ENCODE measurements at places on chromosomes 11 and 22.

GRCh38 chr11:76391021-76391420, 9.9 kb downstream of the GVQW3 start:
- DNase-seq: no peak

DNA sequence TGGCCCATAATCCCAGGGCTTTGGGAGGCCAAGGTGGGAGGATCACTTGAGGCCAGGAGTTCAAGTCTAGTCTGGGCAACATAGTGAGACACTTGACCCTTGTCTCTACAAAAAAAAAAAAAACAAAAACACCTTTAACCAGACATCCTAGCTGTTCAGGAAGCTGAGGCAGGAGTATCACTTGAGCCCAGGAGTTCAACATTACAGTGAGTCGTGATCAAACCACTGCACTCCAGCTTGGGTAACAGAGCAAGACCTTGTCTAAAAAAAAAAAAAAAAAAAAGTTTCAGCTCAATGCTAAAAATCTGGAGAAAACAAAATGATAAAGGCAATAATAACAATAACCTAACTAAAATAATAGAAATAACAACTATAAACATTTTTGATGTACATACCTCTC, 22.6 kb upstream of the APLP2 start:
- no peak for DNase-seq

DNA sequence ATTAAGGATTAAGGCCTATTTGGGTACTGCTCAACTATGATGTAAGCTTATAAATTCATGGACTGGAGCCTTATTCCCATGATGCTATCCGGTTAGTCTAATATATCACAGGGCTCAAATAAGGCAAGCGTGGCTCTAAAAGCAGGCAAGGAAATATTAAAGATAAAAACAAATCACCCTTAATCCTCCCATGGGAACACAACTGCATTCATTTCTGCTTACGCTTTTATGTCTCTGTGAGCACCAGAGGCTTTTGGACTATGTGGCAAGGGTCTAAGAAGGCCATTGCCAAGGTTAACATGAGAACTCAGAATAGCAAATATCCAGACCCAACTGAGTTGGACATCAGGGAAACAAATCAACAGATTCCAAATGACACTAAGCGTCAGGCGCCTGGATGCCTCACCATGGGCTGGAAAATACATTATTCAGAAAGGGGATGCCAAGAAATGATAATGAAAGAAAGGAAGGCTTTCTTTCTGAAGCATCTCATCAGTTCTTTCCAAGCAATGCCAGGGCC, 138.1 kb downstream of the SLC1A2 start:
- DNase-seq: no peak

- no peak for DNase-seq
Measured at GRCh38 chr11:125394296-125394695, 101.8 kb downstream of the FEZ1 start.

DNA sequence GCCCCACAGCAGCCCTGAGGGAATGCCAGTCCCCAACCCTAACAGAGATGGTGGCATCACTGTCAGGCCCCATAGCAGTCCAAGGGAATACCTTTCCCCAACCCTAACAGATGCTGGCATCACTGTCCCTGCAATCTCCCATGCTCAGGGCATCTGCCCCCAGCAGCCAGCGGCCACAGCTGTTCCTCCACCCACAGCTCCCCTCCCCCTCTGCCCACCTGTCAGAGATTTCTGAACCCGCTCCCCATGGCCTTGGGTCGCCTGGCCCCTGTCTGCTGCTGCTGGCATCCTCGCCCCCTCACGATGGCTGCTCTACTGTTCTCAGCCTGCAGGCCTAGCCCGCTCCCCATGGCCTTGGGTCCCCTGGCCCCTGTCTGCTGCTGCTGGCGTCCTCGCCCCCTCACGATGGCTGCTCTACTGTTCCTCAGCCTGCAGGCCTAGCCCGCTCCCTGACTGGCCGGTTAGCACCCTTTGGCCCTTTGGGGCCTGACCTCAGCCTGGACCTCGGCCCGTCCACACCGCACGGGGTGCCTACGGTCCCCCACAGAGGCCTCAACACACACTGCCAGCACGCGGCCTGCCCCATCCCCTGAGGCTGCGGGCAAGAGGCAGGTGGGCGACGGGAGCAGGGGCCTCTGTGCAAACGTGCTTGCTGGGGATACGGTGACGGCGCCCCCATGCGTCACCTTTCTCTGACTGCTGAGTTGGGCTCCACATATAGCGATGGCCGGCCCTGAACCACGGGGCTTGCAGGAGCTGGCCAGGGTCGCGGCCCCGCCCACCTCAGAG, 20.7 kb downstream of the CHID1 start:
- no peak for DNase-seq

DNA sequence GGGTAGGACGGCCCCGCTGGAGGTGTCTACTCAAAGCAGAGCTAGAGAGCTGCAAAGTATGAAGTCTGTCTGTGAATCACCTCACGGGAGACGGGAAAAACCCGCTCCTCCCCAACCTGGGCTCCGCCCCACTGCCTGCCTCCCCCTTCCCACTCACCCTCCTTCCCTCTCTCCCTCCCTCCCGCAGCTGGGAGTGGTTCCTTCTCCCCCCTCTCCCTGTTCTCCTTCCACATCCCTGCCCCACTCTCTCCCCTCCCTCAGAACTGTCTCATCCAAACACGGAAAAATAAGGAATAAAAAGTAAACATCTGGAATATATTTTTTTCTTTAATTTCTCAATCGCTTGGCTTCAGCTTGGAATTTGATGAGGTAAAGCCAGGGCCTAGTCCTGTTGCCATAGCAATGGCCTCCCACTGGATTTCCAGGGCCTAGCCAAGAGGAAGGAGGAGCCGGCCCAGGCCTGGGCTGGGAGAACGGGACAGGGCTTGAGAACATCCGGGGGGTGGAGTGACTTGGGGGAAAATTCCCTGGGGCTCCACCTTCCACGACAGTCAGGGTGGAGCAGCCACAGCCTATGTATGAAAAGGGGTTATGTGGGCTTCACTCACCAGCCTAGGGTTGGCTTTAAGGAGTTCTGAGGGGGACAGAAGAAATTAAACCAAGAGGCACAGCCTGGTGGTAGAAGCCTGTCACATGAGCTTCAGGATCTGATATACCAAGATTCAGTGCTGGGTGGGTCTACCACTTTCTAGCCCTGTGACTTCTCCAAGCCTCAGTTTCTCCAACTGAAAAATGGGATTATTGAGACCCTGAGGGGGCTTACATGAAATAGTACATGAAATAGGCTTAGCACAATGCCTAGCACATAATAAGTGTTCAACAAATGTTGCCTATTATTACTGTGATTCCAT, 2.2 kb downstream of the TNKS1BP1 start:
- DNase-seq: no peak

DNA sequence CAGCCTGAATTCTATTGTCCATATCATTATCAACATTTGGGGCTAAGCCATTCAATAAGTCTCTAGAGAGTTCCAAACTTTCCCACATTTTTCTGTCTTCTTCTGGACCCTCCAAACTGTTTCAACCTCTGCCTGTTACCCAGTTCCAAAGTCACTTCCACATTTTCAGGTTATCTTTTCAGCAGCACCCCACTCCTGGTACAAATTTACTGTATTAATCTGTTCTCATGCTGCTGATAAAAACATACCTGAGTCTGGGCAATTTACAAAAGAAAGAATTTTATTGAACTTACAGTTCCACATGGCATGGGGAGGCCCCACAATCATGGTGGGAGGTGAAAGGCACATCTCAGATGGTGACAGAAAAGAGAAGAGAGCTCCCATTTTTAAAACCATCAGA, 5.8 kb downstream of the OR5AK2 start:
- DNase-seq: no peak

- no peak for DNase-seq
Measured at GRCh38 chr11:7668911-7669310, 4.4 kb downstream of the CYB5R2 start.

- DNase-seq: no peak
Measured at GRCh38 chr11:72265951-72266350, 22.0 kb upstream of the PHOX2A start.

GRCh38 chr11:102111787-102112508, 1.7 kb downstream of the YAP1 start:
- peak; percentile 17 for DNase-seq

- no peak for DNase-seq
Measured at GRCh38 chr11:125952973-125953372, 7.1 kb downstream of the VSIG10L2 start.

- no peak for DNase-seq
Measured at GRCh38 chr22:17835256-17835655, 61.0 kb upstream of the BID start.

GRCh38 chr22:11628651-11629511, 3899.1 kb upstream of the OR11H1 start:
- DNase-seq: no peak

DNA sequence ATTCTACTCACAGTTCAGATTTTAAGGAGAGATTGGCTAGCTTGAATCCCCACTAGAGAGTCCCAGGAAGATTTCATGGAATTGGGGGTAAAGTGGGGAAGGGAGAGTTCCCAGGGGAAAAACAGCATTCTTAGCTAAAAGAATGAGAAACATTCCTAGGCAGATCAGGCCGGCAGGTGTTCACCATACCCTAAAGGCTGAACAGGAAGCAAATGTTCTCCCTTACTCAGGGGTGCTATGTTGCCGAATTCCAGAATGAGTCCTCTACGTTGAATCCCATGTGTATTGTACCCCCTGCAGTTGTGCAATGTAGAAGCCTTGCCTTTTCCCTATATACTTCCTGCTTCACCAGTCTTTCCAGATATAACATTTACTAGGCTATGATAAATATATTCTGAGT, 135.2 kb upstream of the NCAM1 start:
- no peak for DNase-seq

- DNase-seq: peak; percentile 16
Measured at GRCh38 chr11:70002433-70002832, 75.7 kb upstream of the ANO1 start.

- DNase-seq: no peak
Measured at GRCh38 chr11:33021501-33021900, 5.8 kb downstream of the DEPDC7 start.

DNA sequence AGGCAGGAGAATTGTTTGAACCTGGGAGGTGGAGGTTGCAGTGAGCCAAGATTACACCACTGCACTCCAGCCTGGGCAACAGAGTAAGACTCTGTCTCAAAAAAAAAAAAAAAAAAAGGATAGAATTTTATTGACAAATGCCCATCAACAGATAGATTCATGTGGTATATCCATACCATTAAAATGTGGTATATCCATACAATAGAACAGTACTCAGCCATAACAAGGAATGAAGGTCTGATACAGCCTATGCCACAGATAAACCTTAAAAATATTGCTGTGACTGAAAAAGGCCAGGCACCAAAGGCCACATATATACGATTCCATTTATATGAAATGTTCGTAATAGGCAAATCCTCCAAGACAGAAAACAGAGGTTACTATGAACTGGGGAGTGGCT, 45.3 kb upstream of the PPP2R1B start:
- DNase-seq: no peak

DNA sequence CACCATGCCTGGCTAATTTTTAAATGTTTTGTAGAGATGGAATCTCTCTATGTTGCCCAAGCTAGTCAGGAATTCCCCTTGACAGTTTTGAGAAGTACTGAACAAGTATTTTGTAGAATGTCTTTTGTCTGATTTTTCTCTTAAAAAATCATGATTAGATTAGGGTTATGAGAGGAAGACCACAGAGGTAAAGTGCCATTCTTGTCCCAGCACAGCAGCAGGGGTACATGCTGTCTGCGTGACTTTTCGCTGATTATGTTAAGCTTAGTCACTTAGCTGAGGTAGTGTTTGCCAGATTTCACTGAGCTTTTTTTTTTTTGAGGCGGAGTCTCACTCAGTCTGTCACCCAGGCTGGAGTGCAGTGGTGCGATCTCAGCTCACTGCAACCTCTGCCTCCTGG, 13.6 kb upstream of the NUP160 start:
- no peak for DNase-seq

GRCh38 chr11:48210052-48210451, 6.6 kb upstream of the OR4B1 start:
- DNase-seq: no peak

GRCh38 chr22:41991111-41991510, 7.5 kb upstream of the WBP2NL start:
- no peak for DNase-seq

GRCh38 chr11:57164317-57164716, 17.4 kb upstream of the LRRC55 start:
- DNase-seq: no peak

DNA sequence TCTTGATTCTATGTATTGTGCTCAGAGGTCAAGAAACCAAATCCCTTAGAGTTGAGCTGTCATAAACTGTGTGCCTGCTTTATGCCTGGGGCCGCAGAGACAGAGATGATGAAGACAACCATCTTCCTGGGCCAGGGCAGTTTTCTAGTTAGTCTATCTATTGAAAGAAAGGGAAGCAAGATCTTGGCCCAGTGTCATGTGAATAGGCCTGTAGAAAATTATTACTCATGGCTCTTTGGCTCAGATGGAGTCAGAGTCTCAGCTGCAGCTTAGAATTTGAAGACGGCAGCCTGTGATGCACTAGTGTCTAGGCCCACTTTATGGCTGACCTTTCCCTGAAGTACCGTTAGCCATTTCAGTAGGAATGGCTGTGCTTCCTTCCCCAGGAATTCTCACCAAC, 112.0 kb downstream of the DBX1 start:
- DNase-seq: no peak

- no peak for DNase-seq
Measured at GRCh38 chr11:126346586-126346940, 8.9 kb upstream of the ST3GAL4 start.

DNA sequence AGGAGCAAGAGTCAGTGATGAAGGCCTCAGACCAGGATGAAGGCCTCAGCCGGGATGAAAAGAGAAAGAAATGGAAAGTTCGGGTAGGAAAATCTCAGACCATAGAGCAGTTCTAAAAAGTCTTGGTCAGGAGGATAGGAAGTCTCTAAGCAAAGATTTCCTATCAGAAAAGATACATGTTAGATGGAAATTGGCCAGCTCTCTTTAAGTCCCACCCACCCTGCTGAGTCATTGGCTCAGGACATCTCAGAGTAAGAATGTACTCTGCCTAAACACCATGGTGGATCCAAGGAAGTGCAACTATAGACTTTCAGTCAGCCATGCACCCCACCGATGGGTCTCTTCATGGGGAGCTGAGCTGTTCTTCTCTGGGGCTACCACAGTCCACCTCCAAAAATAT, 4.4 kb downstream of the OR8B3 start:
- DNase-seq: no peak

GRCh38 chr11:82892611-82893169, 7.5 kb downstream of the PRCP start:
- no peak for DNase-seq

- no peak for DNase-seq
Measured at GRCh38 chr22:50506611-50507420, 686 bp downstream of the LMF2 start.

- DNase-seq: no peak
Measured at GRCh38 chr11:99687320-99687719, 666.6 kb downstream of the CNTN5 start.

- no peak for DNase-seq
Measured at GRCh38 chr22:24518771-24519485, 23.8 kb downstream of the UPB1 start.

DNA sequence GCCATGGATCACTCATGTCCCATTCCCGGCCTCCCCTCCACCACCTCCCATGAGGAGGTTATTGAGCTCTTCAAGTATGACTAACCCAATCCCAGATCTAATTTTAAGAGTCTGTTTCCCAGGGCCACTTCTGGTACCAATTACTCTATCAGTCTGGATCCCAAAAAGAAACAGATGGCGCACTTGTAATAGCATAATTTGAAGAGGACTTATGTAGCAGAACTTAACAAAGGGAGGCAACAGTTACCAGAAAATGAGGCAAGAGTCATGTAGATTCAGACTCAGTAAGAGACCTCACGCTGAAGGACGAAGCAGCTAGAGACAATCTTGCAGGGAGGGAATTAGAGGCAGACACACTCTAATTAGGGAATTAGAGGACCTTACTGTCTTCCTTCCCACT, 46.9 kb downstream of the DDX6 start:
- no peak for DNase-seq

- no peak for DNase-seq
Measured at GRCh38 chr11:130144141-130144540, 15.4 kb upstream of the ST14 start.
